ENCODE measurements at places on chromosomes 2 and 18. TPM values are rescaled to one million over a fixed set of nuclear protein-coding genes. Genes with fewer than 3 reads are reported as not detected.

DNA sequence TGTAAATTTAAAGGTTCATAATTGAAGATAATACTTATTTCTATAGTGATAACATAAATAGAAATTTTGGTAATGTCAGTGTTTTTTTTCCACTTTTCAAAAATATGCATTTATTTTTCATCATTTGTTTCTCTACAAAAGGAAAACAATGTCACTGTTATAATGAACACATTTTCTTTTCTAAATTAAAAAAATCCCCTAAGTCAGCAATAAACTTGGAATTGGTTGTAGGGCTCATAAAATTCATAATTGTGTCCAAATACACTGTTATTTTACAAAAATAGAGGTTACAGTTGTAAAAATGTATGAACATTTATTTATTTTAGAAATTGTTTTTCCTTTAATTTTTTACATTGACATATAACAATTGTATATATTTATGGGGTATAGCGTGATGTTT lies 26.4 kb upstream of the SERPINB12 start:
- no peak for DNase-seq

GRCh38 chr2:64063454-64063853 lies 44.2 kb upstream of the VPS54 start:
- no peak for DNase-seq

Gene SPR
- polyA plus RNA-seq, result 5.5 TPM

GRCh38 chr2:175351512-175351911 lies 170.0 kb upstream of the ATP5MC3 start:
- DNase-seq, result no peak

GRCh38 chr18:24536834-24537233 lies 76.4 kb downstream of the HRH4 start:
- no peak for DNase-seq

Gene LYPD6B
- polyA plus RNA-seq, result not detected

- no peak for DNase-seq
Measured at GRCh38 chr2:137009953-137010352, 244.6 kb downstream of the THSD7B start.

DNA sequence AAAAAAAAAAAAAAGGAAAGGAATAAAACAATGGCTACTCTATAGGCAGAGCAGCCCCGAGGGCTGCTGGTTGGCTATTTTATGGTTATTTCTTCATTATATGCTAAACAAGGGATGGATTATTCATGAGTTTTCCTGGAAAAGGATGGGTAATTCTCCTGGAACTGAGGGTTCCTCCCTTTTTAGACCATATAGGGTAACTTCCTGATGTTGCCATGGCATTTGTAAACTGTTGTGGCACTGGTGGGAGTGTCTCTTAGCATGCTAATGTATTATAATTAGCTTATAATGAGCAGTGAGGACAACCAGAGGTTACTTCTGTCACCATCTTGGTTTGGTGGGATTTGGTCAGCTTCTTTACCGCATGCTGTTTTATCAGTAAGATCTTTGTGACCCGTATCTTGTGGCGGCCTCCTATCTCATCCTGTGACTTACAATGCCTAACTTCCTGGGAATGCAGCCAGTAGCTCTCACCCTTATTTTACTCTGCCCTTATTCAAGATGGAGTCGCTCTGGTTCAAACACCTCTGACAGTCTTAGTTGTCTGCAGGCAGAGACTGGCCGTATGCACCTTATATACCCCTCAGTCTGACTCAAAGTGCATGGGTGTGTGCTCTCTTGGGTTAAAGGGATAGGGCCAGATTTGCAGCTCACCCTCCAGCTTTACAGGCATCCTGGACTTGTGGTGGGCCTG lies 57.7 kb downstream of the HAUS1 start:
- no peak for DNase-seq

Gene RIOK3
- polyA plus RNA-seq, result 80.3 TPM

Gene ZNF804A
- 0.13 TPM for polyA plus RNA-seq

GRCh38 chr18:69490072-69490471 lies 89.4 kb downstream of the DOK6 start:
- DNase-seq, result no peak

GRCh38 chr18:10926621-10927161 lies 222.7 kb downstream of the PIEZO2 start:
- DNase-seq, result no peak

Gene FAM124B
- 9.2 TPM for polyA plus RNA-seq

GRCh38 chr2:12890481-12890991 lies 173.8 kb downstream of the TRIB2 start:
- DNase-seq, result no peak

DNA sequence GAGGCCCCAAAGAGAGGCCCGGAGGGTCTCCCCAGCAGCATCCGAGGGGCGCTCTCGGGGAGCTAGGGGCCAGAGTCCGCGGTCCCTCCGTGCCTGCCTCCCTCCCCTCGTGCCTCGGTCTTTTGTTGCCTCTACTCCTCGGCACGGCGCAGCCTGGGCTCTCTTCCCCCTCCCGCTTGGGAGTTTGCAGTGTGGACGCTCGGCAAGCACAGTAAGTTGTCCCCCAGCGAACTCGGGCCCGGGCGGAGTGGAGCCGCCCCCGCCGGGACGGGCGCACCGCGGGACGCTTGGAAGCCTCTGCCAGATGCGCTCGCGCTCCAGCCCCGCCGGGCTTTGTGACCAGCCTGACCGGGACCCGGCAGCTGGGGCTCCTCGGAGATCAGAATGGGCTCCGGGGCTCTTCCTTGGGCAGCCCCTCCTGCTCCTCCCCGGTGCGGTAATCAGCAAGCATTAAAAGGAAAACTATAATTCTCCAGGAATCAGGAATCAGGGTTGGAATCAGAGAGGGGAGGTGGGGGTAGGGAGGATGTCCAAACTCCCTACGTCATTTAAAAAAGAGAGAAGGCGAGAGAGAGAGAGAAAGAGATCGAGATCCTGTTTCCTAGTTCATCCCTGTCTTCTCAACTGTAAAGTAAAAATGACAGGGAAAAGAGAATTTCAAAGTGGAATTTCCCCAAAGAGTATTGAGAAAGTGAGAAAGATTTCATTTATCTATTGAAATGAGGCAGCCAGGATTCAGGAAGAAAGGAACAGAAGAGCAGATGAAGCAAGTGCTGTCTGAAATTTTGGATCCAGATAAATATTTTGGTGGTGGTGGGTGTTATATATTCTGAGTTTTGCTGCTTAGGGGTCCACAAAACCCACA lies 786 bp upstream of the TMEM200C start:
- DNase-seq, result no peak

DNA sequence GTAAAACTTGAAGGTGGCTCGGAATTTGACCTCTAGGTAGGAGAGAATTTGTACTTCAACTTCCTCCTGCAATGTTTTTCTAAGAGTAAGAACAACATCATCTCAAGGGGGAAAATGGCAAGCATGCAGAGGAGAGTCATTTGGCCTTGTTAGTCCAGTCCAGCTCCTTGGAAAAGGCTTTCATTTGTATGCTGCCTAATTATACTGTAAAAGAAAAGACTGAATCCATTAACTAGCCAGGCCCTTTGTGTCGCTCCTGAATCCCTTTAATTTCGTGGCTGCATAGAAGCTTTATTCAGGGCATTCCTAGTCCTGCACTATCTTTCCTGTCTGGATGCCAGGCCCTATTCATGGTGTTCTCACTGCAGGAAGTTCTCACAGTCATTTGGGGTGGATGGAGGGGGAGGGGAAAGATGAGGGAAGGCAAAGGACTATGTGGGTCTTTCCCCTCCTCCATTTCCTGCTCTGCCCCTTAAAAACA lies 36.0 kb downstream of the PHLPP1 start:
- no peak for DNase-seq

DNA sequence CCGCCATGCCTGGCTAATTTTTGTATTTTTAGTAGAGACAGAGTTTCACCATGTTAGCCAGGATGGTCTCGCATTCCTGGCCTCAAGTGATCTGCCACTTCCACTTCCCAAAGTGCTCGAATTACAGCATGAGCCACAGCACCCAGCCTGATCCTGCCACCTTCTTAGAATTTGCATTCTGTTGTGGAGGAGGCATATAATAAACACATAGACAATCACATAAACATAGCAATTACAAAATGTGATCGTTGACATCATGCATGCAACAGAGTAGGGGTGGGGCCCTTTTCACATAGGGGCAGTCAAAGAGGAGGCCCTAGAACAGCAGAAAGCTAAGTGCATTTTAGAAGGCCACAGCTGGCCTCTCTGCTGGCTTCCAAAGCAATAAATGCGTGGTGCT lies 39.9 kb upstream of the TSPYL6 start:
- no peak for DNase-seq

Gene STAT4
- 1.7 TPM for polyA plus RNA-seq

DNA sequence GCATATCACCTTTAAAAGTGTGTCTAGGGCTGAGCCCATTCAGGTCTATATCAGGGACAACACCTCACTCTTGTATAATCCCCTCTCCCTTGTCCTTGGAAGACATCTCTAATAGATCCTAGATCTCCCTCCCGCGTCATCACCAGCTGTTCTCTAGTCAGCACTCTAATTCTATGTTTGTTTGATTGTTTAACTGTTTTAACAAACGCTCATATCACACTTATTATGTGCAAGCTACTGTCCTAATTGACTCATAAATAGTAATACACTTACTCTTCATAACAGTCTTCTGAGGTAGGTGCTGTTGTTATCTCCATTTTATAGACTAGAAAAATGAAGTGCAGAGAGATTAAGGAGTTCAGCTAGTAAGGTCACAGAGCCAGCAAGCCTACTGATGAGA lies 1.6 kb upstream of the ERMN start:
- DNase-seq, result no peak

GRCh38 chr2:238507836-238508235 lies 81.1 kb downstream of the ASB1 start:
- DNase-seq, result no peak

Gene TTL
- polyA plus RNA-seq, result 37.8 TPM

GRCh38 chr18:61749031-61749430 lies 143.8 kb downstream of the RNF152 start:
- no peak for DNase-seq

DNA sequence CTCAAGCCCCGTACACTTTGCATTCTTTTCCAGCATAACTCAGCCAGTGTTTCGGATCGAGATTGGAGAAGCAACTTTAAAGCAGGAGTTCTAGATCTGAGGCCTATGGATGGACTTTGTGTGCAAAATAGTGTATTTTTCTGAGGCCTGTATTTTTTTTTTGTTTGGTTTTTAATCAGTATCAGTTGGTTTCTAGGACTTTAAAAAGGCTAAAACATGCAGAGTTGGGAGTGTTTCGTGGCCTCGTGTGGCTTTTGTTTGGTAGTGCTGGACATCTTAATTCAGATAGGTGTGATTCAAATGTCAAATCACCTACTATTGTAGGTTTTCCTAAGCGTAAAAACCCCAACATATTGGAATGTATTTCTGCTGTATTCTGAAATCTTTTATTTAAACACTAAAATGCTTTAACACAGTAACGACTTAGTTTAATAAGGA lies 282 bp upstream of the PUS10 start:
- DNase-seq, result no peak

Gene CDKL4
- polyA plus RNA-seq, result not detected

DNA sequence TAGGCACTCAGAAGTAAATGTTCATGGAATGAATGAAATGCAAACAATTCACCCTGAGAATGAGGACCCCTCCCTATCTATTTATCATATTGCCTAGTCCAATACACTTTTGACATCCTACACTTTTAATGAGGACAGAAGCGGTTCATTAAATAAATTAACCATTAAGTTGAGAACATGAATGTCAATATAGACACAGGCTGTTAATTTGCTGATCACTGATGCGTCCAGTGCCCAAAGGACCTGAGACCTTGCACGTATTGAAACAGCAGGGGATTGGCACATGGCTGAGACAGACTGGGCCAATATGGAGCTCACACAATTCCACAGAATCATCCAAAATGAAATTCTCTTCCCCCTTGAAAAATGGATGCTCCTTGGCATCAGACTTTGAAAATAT lies 430.0 kb downstream of the SLC4A3 start:
- no peak for DNase-seq

- DNase-seq, result no peak
Measured at GRCh38 chr2:176931588-176932563, 280.7 kb upstream of the HNRNPA3 start.
